ENCODE measurements at places on chromosomes 7 and 10.

- DNase-seq: peak; percentile 34
Measured at GRCh38 chr7:27192546-27193334, 7.2 kb downstream of the HOXA13 start.

DNA sequence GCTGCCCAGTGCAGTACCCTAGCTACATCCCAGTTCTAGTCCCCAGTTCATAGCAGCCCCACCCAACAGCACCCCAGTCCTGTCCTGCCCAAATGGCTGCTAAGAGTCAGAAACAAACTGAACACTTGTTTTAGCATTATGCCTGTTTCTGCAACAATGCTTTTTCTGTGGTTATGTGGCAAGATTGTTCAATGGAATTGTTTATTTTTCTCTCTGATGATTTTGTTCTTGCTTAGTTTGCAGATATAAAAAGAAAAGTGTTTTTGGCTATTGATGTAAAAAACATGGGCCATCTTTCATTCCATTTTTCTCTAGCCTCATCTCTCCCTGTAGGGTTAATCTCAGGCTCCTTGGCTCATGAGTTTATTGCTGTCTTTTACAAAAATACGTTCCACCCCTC is 42.5 kb downstream of the LRRC4 start:
- no peak for DNase-seq

DNA sequence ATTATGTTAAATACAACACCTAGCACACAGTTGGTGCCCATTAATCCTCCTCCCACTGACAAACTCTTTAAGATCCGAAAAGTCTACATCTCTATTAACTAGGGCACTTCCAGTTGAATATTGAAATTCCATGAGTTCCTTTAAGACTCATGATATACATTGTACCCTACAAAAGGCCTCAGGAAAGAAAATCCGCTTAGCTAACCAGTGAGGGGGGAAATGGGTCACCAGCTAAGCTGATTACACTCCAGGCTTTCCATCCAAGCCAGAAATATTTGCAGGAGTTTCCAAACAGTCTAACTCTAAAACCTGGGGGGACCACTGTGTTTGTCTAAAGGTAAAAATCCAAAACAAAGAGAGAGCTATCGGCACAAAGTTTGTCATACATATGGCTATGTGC is 1.3 kb upstream of the LRIT2 start:
- DNase-seq: no peak

- DNase-seq: no peak
Measured at GRCh38 chr7:69932034-69932628, 333.9 kb downstream of the AUTS2 start.

DNA sequence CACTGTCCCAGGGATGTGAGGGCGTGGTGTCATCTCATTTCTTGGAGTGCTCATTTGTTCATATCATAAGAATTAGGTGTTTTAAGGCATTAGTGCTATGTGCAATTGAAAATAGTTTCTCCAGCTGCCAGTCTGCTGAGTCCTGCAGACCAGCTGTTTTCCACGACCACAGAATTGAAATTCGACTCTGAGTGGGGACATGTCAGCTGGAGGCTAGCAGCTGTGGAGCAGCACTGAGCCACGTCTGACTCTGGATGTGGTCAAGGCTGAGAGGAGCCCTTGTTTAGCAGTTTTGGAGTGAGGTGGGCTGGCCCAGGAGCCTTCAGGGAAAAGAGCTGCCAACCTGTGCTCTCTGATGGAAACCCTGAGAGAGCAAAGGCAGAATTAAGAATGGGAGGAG is 156.3 kb upstream of the GRB10 start:
- DNase-seq: no peak

- no peak for DNase-seq
Measured at GRCh38 chr10:97169063-97169462, 16.7 kb downstream of the SLIT1 start.

DNA sequence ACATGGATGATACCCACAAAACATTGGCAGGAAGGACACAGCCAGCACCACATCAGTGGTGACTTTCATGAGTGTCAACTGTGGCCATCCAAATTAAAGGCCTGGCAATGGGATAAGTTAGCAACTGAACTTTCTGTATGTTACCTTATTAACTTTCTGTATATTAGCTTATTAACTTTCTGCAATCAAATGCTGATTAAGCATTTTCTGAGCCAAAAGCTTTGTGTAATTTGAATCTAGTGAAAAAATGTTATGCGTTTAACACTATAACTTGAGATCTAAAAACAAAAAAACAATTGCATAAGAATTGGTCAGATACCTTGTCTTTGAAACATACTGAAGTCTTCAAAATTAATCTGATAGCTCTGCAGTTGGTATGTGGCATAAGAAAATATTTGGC is 159.3 kb downstream of the ZNF33B start:
- no peak for DNase-seq

GRCh38 chr7:117872561-117873309 is 506 bp downstream of the CTTNBP2 start:
- DNase-seq: no peak

DNA sequence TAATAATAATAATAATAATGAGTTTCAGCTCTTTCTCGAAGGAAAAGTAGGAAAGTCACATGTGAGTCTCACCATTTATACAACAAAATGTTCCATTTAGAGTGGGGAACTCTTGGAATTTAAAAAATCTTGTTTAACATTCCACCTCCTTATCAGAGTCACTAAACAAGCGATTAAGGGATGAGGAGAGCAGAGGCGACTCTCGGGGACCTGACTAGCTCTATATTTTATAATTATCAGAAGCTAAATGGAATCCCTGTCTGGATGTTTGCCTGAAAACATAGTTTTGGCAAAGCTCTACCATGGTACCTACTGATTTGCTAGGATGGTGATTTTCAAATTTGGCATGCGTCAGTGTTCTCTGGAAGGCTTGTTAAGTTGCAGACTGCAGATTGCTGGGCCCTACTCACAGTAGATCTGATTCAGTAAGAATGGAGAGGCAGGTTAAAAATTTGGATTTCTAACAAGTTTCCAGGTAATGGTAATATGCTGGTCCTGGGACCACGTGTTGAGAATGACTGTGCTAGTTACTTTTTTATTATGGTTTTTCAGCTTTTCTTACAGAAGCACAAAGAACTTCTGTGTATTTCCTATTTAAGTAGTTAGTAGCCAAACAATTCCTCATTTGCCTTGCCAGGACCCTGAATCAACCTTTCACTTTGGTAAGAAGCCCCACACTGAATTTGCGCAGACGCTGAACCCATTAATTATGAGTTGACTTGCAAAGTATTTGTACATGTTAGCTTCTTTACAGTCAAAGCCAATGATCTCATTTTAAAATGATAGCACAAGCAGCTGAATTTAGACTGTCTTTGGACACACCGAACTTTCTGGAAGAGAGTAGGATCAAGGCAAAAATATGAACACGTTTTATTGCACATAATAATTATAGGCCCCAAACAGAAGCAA is 39.5 kb downstream of the CPED1 start:
- no peak for DNase-seq

GRCh38 chr10:121469797-121470606 is 128.2 kb downstream of the FGFR2 start:
- DNase-seq: no peak

DNA sequence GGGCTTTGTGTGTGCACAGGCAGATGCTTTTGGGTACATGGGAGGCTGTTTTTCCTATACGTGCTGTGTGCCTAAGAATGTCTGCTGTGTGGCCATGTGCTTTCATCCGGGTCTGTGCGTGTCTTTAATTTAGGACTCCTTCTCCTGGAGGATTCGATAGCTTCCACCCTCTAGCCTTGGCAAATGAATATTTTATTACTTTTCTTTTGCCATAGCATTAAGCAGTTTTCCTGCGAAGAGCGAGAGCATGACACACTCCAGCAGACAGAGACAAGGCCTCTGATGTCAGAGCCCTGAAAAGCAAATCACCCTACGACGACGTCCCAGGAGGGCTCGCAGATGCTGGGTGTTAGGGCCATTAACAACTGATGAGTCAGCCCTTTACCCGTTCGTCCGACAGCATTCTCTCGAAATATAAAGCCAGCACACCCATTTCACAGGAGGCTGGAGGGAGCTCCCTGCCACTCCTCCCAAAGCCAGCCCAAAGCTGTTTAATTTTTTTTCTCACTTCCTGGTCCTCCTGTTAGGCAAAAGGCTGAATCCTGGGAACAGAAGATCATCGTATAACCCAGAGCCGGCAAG is 311.3 kb upstream of the ZMIZ1 start:
- no peak for DNase-seq

DNA sequence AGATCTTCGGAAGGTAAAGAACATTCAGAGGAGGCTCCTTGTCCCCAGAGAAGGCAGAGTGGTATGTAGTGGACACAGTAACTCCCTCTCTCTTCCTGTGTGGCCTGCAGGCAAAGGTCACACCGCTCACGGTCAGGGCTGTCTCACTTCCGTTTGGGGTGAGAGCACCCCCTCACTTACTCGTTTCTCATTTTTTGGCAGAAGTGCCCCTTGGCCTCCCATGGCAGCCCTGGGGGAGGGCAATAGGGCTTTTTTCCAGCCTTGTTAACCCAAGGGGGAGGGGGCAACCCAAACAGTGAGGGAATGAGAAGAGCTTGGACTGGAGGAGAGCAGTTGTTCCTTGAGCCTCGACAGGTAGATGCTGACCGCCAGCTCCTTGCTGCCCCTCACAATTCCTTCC is 31.8 kb upstream of the SRGN start:
- no peak for DNase-seq
